Adipocyte (in vitro differentiated cells): ENCODE measurements at places on chromosomes 2 and 18.

DNA sequence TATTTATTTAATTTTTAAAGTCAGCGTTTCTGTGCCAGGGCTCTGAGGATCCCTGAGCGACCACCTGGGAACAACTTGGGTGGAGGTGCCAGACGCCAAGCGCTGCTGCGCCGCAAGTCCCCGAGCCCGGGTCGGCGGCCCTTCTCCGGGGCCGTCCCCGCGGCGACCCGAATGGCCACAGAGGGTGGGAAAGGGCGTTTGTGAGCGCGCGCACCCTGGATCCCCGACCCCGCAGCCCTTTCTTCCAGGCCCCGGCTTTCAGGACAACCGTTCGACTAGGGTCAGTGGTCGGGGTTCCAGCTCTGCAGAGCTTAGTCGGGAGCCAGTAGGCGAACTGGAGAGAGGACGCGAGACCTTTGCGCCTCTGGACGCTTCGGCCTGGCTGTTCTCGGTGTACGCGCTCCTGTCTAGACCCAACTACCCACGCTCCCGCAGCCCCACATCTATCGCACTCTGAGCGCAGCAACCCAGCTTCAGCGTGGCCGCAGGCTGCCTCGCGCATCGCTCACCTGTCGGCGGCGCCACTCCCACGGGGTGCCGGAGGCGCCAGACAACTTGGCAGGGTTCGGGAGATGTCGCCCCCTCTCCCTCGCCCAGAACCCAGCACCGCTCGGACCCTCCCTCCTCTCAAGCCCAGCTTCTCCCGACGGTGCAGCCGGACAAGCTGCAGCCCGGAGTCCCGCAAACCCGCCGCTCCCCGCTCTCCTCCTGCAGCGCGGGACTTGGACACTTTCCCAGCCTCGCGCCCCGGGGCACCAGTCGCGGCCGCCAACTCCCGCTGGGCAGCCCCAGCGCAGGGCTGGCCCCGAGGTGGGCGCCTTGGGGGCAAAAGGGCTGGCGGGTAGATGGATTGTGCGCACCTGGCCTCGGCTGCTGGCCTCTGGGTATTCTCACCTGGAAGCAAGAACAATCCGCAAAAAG, 758 bp downstream of the LYPD1 start:
- no peak for DNase-seq

DNA sequence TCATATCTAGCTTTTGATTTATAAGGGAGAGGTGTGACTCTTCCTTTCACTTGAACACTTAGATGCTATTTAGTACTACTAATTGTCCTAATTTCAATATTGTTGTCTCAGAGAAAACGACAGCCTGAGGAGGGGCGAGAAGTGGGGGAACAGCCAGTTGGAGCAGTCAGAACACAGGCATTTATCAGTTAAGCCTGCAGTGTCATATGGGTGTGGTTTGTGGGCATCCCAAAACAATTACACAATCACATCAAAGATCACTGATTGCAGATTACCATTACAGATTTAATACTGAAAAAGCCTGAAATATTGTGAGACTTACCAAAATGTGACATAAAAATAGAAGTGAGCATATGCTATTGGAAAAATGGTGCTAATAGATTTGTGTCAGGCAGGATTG, 15.8 kb downstream of the TMEM131 start:
- no peak for DNase-seq

- DNase-seq, result no peak
These were observed 37.6 kb downstream of the IMPA2 start for GRCh38 chr18:12018861-12019260.

DNA sequence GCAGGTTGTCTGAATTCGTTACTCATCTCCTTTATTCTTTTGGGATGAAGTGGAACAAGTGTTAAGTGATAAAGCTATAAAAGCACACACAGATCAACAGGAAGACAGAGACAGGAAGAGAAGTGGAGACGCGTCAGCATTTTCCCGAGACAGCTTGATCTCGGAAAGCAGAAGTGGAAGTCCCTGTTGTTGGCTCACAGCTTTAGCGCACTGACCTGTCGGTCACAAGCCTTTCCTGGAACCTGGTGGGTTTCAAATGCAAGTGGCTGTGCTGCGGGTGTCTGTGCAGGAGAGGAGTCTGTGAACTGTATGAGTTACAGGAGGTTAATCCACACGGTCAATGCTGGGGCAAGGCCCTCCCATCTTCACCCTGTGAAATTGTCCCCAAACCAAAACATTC, 116.6 kb upstream of the PELI1 start:
- DNase-seq, result no peak

- DNase-seq, result peak; percentile 2
These were observed 647.1 kb upstream of the CRIM1 start for GRCh38 chr2:35708411-35708923.

GRCh38 chr2:201558232-201558631, 85.1 kb downstream of the TMEM237 start:
- no peak for DNase-seq

DNA sequence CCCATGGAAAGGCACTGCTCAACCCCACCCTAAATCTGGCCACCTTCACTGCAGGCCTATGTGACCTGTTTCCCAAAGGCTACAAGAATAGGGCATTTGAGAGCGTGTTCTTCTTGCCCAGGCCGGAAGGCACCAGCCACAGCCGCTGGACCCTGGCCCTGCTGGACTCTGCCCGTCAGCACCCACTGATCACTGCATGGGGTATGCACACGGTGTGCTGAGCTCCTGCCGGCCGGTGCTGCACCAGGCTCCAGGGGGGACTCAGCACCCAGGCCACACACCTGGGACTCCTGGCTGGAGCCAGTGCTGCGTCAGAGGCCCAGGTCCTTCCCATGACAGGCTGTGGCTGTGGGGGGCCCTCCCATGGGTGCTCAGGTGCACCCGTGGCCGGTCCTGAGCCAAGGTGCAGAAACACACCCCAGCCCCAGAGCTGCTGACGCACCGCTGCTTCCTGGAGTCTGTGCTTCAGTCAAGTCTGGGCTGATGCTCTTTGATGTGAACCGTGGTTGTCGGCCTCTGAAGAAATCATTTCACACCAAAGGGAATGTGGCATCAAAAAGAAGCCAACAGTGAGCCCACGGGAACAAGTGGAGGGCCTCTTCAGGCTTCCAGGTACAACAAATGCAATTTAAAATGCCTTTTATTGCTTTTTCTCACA, 6.5 kb downstream of the KCNG2 start:
- no peak for DNase-seq
